ENCODE measurements at places on chromosomes 4 and X. TPM values are rescaled to one million over a fixed set of nuclear protein-coding genes. Genes with fewer than 3 reads are reported as not detected.

Gene SLIT2
- total RNA-seq = 0.02 TPM

Gene ARR3
- total RNA-seq = not detected

Gene SPANXC
- total RNA-seq = not detected

Gene MAGEA12
- total RNA-seq = not detected

Gene PCDH18
- total RNA-seq = not detected

Gene MOB1B
- 28.1 TPM for total RNA-seq

Gene SERPINA7
- total RNA-seq = not detected

Gene SOD3
- not detected for total RNA-seq

Gene NWD2
- total RNA-seq = not detected

Gene CHST7
- 3.8 TPM for total RNA-seq

Gene USP27X
- 1.7 TPM for total RNA-seq

Gene SCML2
- total RNA-seq = 3.6 TPM

Gene POLN
- total RNA-seq = 1.4 TPM

Gene CSAG2
- total RNA-seq = not detected

Gene GLRB
- not detected for total RNA-seq

Gene PROM1
- 0.64 TPM for total RNA-seq

Gene MID1
- total RNA-seq = 0.34 TPM

Gene HSFX1
- 0.57 TPM for total RNA-seq

All from activated T-helper 2 cell treated with anti-CD3 and anti-CD28 coated beads, Interferon-gamma antibody, Interleukin-2, Interleukin-4, amounts not matched to agents 10 μg/mL and 5 μg/mL and 100 μg/mL, durations not matched to agents 14 hours and 24 hours and 36 hours (primary cell).